ENCODE measurements at places on chromosomes 1 and 21.

GRCh38 chr1:43947061-43947873 is 517 bp downstream of the IPO13 start:
- DNase-seq: no peak

DNA sequence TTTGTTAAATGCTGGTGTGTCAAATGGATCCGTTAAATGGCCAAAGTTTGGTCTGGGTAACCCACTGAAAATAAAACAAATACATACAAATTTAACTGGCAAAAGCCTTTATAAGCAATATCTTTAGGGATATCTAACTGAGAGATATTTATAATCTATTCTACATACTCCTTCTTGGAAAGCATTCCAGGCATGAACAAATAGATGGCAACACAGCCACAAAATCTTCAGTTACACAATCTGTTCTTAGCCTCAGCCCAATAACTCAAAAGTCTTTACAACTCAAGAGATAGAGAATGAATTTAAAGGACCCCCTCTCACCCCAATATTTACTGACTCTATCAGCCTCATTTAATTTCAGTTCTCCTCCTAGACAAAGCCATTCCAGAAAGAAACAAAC is 58.7 kb downstream of the NRDC start:
- no peak for DNase-seq

- DNase-seq: no peak
Measured at GRCh38 chr21:29056005-29056404, 17.4 kb downstream of the CCT8 start.

GRCh38 chr1:236460103-236460502 is 63.7 kb upstream of the LGALS8 start:
- DNase-seq: no peak

- peak; percentile 38 for DNase-seq
Measured at GRCh38 chr1:246537441-246537840, 28.6 kb downstream of the TFB2M start.

GRCh38 chr21:39630827-39631226 is 18.1 kb downstream of the B3GALT5 start:
- DNase-seq: no peak

DNA sequence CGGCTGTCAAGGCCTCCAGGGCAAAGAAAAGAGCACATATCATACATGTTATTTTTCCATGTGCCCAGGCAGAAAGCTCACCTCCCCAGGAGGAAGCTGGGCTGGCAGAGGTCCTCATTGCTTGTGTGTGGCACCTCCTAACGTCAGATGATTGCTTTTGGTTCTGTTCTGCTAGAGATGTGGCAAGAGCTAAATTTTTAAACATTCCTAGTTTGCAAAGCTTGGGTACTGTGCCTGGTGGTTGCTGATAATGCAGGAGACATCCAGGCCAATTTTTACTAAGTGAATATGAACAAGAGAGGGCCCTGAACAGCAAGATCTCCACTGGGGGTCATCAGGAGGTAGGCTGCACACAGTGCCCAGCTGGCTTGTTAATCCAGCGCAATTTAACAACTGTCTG is 93.9 kb downstream of the TBX19 start:
- no peak for DNase-seq

DNA sequence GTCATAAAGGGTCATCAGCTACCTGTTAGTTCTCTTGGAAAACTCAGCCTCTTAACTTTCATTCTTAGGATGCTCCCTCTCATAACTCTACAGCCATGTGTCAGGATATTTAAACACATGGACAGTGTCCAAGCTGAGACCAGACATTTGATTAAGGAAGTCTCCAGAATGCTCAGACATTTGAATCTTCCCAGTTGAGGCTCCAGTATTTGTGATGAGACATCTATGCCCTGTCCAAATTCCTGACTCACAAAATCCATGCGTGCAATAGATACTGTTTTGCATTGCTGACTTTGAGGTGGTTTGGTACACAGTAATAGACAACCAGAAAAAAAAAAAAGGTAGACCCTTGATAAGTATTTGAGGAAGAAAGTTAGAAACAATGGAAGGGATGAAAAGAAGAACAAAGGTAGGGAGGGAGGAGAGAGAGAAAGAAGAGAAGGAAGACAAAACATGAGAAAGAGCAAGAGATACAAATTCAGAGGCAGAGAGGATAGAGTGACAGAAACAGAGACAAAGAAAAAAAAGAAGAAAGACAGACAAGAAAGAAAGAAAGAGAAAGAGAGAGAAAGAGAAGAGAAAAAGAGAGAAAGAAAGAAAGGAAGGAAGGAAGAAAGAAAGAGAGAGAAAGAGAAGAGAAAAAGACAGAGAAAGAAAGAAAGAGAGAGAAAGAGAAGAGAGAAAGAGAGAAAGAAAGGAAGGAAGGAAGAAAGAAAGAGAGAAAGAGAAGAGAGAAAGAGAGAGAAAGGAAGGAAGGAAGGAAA is 275.5 kb upstream of the PRMT6 start:
- DNase-seq: no peak

GRCh38 chr1:58709540-58710175 is 9.8 kb upstream of the MYSM1 start:
- DNase-seq: no peak

GRCh38 chr1:82377201-82377884 is 576.6 kb downstream of the ADGRL2 start:
- DNase-seq: no peak

DNA sequence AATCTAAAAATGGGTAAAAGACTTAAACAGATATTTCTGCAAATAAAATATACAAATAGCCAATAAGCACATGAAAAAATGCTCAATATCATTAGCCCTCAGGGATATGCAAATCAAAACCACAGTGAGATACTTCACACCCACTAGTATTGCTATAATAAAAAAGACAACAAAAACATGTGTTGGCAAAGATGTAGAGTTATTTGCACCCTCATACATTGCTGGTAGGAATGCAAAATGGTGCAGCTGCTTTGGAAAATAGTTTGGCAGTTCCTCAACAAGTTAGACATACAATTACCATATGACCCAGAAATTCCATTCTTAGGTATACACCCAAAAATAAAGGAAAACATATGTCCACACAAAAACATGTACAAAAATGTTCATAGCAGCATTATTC is 30.2 kb downstream of the ZZZ3 start:
- no peak for DNase-seq

DNA sequence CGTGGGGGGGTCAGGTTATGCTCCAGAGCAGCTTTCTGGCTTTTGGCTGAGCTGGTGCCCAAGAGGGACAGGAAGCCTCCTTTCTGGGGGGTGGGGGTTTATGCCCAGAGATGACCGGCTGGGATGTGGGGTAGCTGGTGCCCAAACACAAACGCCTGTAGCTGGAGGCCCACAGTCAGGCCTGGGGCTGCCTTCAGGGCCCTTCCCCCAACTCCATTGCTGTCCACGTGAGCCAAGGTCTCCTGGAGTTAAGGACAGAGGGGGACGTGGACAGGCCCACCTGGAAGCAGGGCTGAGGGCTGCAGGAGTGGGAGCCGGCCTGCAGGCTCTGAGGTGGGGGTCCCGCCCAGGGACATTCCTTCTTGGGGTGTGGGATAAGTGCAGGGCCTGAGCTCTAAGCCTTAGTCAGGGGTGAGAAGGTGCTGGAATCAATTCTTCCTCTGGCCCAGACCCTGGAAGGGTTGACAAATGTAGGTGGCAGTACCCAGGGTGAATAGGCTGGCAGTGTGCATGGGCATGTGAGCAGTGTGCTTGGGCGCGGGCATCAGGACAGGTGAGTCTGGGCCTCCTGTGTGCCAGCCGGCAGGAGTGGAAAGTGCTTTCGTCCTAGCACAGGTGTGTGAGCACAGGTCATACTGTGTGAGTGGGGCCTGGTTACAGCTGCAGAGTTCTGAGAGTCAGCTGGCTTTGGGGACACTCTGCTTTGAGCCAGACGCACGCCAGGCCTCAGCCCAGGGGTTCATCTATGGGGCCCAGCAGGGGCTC is 6.8 kb downstream of the CPLANE2 start:
- DNase-seq: no peak

- DNase-seq: no peak
Measured at GRCh38 chr1:74641876-74642275, 31.7 kb downstream of the ERICH3 start.

- no peak for DNase-seq
Measured at GRCh38 chr1:171352554-171352953, 38.6 kb downstream of the FMO4 start.

DNA sequence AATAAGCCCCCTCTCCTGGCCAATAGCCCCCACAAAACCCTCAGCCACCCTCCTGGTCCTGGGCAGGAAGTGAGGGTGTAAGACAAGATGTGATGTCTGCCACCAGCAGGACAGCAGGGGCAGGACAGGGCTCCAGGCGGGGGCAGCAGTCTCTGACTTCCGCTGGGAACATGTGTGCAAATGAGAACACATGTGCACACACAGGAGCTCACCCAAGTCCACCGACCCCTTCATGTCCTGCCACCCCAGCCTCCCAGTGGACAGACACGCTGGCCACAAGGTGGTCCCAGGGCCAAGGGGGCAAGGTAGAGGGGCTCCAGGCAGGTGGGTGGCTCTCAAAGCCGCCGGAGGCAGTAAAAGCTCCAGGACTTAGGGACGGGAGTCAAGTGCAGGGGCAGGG is 60.1 kb downstream of the KCNAB2 start:
- DNase-seq: no peak

DNA sequence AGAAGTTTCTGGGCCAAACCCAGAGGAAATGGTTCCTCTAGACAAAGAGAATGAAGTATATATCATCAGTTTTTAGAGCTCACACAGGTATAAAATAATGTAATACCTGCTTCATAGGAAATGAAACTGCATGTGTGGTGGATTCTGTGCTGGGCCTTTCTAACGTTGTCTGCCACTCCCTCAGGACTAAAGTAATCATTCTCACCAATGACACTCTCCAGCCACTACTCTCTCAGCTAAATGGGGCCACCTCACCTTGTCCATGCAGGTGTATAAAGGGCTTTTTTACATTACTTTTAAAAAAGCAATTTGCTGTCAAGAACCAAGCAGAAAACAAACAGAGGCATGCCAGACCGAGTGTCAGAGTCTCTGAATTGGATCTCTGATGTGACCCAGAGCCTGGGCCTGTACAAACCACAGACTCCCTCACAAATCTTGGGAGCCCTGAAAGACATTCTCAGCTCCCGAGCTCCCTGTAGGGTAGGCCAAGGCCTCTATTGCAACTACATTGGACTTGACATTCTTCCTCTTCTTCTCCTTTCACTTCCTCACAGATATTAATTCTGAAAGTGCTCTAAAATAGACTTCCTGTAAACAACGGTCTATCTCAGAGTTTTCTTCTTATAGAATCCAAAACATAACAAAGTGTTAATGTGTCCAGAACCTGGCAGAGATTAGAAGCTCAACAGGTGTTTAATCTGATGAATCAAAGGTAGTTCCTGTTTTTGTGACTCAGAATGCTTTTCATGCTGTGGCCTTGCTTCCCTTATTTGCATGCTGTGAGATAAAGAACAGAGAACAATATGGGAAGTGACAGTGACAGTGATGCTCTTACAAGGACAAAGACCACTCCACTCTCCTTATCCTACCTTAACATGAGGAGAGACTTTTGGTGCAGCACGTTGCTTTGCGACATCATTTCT is 8.6 kb downstream of the AIM2 start:
- no peak for DNase-seq

DNA sequence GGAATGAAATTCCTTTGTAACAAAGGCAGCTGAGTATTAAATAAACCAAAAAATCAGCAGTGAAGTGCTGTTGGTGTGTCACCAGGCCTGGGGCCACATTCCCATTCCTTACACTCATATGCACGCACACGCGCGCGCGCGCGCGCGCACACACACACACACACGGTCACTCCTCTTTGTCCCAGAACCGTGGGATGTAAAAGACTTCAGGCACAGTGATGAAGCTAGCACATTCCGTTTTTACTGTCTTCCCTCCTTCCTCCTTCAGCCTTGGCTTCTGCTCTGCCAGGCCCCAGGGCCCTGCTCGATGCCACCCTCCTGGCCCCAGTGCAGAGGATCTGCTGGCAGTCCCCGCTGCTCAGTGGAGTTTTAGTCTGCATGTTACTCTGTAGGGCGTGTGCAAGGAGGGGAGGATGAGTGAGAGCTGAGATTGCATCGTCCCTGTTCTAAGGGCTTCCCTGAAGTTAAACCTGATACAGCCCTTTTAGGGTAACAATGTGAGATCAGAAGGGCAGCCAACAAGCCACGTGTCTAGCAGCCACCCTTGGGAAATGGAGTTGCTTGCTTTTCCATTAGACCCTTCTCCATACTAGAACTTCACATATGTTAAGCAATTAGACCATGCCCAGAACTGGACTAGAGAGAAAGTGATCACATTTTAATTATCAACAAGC is 71.7 kb upstream of the WDR26 start:
- no peak for DNase-seq

- DNase-seq: no peak
Measured at GRCh38 chr1:45191418-45191783, 15.0 kb downstream of the ZSWIM5 start.

DNA sequence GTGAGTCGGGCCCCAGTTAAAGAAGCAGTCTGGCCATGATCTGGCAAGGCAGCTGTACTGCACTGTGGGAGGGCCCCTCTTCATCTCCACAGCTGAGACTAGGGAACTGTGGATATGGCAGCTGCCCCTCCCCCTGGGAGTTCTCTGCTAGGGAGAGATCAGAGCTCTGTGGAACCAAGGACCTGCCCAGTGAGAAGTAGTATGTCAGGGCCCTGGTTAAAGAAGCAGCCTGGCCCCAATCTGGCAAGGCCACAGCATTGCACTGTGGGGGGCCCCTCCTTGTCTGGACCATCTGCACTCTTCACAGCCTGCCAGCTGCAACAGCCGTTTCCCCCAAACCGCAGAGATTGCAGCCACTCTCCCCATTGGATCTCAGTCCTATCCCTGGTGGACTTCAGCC is 208.5 kb downstream of the DNAH14 start:
- no peak for DNase-seq

DNA sequence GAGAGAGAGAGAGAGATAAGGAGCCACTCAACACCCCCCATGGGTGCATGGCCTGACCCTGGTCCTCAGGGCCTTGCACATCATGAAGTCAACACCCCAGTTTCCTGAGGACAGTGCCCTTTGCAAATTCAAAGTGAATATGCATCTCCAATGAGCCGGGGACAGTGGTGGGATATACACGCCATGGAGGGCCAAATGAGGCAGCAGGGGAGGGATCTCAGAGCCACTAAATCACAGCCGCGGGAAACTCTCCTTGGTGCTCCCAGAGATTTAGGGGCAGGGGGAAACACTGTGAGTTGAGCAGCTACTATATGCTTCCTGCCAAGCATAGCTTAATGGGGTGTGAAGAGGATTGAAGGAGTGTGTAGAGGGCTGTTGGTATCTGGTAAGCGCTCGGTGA is 35.5 kb downstream of the MATN1 start:
- no peak for DNase-seq

DNA sequence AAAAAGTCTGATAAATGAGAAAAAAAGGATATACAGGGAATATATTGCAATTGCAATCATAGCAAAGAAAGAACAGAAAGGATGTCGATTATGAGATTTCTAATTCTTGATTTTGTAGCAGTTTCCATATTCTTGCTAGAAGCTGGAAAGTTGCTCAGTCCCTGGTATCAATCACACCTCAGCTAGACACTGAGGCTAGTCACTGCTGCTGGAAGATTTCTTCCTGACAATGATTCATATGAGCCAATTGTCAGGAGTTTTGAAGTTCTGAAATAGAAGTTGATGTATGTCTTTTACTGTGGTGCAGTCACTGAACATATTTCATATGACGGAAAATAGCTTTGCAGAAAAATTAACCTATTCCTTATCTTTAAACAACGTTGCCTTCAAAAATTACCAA is 208.4 kb upstream of the C1orf105 start:
- no peak for DNase-seq
